Smooth muscle cell of bladder (primary cell): ENCODE measurements at places on chromosomes 1 and 21. TPM values are rescaled to one million over a fixed set of nuclear protein-coding genes. Genes with fewer than 3 reads are reported as not detected.

PIGM gene
- total RNA-seq: 3.3 and 3.7 TPM in 2 replicates

SERPINC1 gene
- not detected in 2 replicates for total RNA-seq

TFF3 gene
- total RNA-seq: 0.14 TPM in 1 of 2 replicates, not detected in the other

FCRL1 gene
- total RNA-seq: not detected in 2 replicates

EDARADD gene
- total RNA-seq: 0.09 and 0.14 TPM in 2 replicates

FAM72B gene
- total RNA-seq: 0.92 and 1.1 TPM in 2 replicates

RRP1B gene
- 14.2 and 20.0 TPM in 2 replicates for total RNA-seq

PGLYRP4 gene
- total RNA-seq: not detected in 2 replicates

WNT2B gene
- 4.1 and 19.2 TPM in 2 replicates for total RNA-seq

CCDC27 gene
- total RNA-seq: not detected in 2 replicates

GNAT2 gene
- total RNA-seq: 0.28 and 0.37 TPM in 2 replicates

FLG2 gene
- total RNA-seq: under 0.01 TPM in 1 of 2 replicates, not detected in the other

GBP1 gene
- 16.5 and 26.9 TPM in 2 replicates for total RNA-seq

HAO2 gene
- not detected in 2 replicates for total RNA-seq

NPR1 gene
- total RNA-seq: 0.57 and 1.5 TPM in 2 replicates

VAMP4 gene
- 5.7 and 5.8 TPM in 2 replicates for total RNA-seq

GUCA2B gene
- total RNA-seq: not detected in 2 replicates

GJA8 gene
- total RNA-seq: not detected in 2 replicates

AADACL3 gene
- not detected in 2 replicates for total RNA-seq

RPS27 gene
- total RNA-seq: 2,930 and 3,644 TPM in 2 replicates

CA6 gene
- total RNA-seq: not detected in 2 replicates

SMIM1 gene
- 2.0 and 2.6 TPM in 2 replicates for total RNA-seq

HFM1 gene
- total RNA-seq: 0.43 and 0.55 TPM in 2 replicates

COL24A1 gene
- total RNA-seq: 0.43 and 0.65 TPM in 2 replicates

VASH2 gene
- total RNA-seq: 1.2 and 3.0 TPM in 2 replicates

ARHGAP30 gene
- under 0.01 TPM in 1 of 2 replicates, not detected in the other for total RNA-seq

AIRE gene
- 0.09 and 0.14 TPM in 2 replicates for total RNA-seq

ERI3 gene
- 38.5 and 39.3 TPM in 2 replicates for total RNA-seq

FCER1A gene
- total RNA-seq: not detected in 2 replicates

PTPRC gene
- total RNA-seq: under 0.01 TPM in 1 of 2 replicates, not detected in the other

NBPF4 gene
- total RNA-seq: not detected in 2 replicates

PTGFR gene
- total RNA-seq: 48.5 and 61.8 TPM in 2 replicates

TMEM82 gene
- total RNA-seq: not detected in 2 replicates

LMOD1 gene
- total RNA-seq: 12.7 and 29.1 TPM in 2 replicates

LCE2B gene
- not detected in 2 replicates for total RNA-seq

LIPI gene
- not detected in 2 replicates for total RNA-seq

GBP7 gene
- total RNA-seq: not detected in 2 replicates

SLC9C2 gene
- not detected in 2 replicates for total RNA-seq

LEFTY2 gene
- not detected in 2 replicates for total RNA-seq

SASS6 gene
- total RNA-seq: 1.1 and 1.4 TPM in 2 replicates
